ENCODE measurements at places on chromosomes 12 and 14.

GRCh38 chr14:101509730-101510371, 51.4 kb upstream of the DIO3 start:
- DNase-seq = no peak

DNA sequence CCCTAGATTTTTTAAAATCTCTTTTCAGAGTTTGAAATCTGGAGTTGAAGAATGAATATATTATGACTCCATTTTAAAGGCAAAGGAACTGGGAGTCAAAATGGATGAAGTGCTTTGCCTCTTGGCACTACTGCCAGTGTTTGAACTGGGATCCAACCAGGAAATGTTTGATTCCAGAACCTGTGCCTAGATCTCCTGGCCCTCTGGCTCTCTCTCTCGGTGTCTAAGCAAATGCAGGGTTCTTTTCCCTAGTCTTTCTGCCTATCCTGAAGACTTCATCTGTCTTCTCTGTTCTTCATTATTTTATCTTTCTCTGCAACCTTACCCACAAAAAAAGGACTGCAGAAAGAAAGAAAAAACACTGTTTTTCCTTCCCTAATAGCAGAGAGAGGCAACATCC, 17.0 kb downstream of the BTG1 start:
- no peak for DNase-seq

- peak; percentile 56 for DNase-seq
These were observed 2.4 kb downstream of the CBLN3 start for GRCh38 chr14:24426912-24427536.

GRCh38 chr14:95765051-95765450, 51.1 kb upstream of the TCL1A start:
- DNase-seq = no peak

DNA sequence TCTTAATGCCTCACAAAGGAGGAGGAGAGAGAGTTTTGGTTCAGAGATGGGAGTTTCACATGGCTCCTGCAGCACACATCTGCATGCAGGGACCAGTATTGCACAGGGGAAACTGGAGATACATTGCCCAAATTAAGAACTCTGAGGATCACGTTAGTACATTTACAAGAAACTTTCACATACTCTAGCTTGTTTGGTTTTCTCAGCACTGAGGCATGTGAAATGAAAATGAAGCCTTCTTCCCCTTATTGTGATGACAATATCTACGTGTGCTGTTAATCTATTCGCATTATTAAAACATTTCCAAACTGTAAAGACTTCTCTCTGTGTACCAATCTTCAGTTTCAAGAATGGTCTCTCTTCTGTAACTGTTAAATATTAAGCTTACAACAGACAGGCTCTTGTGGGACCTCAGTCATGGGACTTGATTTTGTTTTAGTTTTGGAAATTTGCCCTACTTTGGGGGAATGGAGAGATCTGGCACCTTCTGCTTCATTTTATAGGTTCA, 124.7 kb downstream of the DAAM1 start:
- DNase-seq = no peak

- no peak for DNase-seq
These were observed 41.6 kb downstream of the SFSWAP start for GRCh38 chr12:131752451-131752850.

DNA sequence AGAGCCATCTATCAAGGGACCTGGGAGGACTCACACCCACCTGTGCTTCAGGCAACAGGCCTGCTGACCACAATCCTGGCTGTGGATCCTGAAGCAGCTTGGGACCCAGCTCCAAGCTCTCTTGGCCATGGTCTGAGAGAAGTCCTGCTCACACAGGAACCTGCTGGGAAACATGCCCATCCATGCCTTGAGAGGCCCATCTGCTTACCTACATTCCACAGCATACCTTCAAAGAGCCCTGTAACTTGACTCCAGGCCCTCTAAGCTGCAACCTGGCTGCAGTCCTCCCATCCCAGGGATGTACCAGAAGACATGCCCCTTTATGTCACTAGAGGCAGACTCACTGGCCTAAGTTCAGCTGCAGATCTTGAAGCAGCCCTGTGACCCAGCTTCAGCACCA, 61.7 kb upstream of the AMIGO2 start:
- DNase-seq = no peak

GRCh38 chr12:127559349-127560040, 707.5 kb upstream of the TMEM132C start:
- no peak for DNase-seq

- no peak for DNase-seq
These were observed 187.5 kb downstream of the MSRB3 start for GRCh38 chr12:65465766-65466547.

DNA sequence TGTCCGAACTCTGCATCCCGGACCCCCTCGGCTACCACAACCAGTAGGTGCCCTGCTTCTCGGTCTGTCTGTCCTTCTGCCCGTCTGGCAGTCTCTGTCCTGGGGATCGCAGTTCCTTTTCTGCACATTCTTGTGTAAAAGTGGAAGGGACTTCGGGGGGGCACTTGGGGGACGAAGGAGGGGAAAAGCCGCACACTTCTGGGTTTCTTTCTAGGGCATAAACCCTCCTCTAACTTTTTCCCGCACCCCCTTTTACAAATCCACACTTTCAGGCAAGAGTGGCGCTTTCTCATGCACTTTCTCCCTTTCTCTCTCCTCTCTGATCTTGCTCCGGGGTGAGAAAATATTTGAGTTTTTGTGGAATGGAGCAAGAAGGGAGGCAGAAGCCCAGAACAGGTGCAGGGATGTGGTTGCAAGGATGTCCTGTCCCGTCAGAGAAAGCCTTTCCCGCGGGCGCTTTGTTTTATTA, 506 bp downstream of the ESRRB start:
- no peak for DNase-seq

DNA sequence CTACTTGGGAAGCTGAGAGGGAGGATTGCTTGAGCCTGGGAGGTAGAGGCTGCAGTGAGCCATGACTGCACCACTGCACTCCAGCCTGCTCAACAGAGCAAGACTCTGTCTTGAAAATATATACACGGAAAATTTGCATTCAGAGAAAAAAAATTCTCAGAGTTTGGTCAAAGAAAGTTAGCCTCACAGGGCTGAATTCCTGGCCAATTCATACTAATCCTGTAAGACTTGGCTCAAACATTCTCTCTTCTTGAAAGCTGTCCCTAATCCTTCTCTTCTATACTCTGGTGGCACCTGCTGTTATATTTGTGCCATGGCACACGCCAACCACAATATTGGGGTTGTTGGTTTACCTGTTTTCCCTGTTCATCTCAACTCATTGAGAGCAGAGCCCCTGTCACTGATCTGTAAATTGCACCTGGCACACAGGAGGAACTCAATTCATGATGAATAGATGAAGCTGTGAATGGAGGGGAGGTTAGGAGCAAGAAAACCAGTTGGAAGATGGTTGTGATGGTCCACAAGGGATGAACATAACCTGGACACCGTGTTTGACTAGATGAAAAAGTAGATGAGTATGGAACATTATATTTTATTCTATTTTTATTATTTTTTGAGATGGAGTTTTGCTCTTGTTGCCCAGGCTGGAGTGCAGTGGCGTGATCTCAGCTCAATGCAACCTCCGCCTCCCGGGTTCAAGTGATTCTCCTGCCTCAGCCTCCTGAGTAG, 36.8 kb upstream of the SPTSSA start:
- no peak for DNase-seq

GRCh38 chr12:64160021-64160710, 61.9 kb downstream of the KICS2 start:
- DNase-seq = no peak

Data from activated CD8-positive, alpha-beta memory T cell treated with anti-CD3 and anti-CD28 coated beads for 24 hours (primary cell).